Dorsolateral prefrontal cortex (tissue), 122 donors: ENCODE measurements at places on chromosomes 7 and 10.

- no peak for DNase-seq
Observed at GRCh38 chr10:89390476-89391225, 1.8 kb upstream of the IFIT1 start.

DNA sequence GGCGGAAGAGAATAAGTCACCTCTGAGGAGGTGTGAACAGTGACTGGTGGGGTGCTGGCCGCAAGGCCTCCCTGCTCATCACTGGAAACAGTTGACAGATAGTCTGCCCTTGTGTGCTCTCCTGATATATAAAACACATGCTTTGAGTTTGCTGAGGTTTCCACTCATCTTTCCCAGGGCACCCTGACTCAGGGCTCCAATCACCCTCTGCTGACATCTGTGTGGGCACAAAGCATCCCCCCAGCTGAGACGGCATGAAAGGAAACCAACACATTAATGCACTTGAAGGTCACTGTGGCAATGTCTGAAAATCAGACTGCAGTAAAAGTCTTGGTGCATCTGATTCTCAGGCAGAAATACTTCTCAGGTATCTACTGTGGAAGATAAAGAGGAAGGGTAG, 49.8 kb downstream of the EPDR1 start:
- no peak for DNase-seq

DNA sequence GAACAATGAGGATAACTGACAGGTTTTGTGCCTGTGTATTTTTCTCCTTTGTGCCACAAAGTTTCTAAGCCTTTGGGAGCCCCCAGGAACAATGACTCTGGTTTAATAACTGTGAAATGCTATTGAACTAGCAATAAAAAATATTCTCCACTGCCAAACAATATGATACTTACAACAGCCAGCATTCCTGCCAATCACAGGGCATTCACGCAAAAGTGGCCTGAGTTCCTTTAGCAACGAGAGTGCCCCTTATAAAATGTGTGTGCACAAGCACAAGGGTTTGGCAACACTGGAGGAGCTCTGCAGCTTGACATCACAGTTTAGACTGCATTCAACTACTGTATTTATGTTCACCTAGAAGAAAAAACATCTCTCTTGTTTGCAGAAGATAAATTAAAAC, 412.9 kb upstream of the NFE2L3 start:
- no peak for DNase-seq

DNA sequence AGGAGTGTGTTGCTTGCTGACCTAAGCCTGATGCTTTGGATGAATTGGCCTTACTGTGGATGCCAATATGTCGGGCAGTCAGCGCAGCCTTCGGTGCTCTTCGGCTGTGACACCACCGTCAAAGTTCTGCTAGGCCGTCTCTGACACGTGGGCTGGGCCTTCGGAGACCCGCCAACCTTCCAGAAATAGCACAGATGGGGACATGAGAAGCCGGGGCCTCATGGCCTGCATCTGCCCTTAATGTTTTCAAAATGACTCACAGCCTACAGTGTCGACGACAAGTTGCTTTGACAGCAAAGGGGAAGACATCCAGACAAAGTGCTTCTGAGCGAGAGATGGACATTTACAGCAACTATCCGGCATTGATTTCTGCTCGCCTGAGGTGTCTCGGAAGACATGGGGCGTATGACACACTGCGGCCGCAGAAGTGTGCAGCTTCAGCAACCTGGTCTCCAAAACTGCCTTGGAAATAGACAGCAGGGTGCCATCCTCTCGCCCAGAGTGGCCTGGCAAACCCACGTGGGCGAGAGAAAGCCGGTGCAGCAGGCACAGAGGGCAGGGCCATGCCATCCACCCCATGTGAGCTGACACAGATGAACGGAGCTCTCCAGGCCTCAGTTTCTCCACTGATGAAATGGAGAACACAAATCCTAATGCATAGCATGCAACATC, 94.0 kb upstream of the PPP2R2D start:
- DNase-seq: no peak

DNA sequence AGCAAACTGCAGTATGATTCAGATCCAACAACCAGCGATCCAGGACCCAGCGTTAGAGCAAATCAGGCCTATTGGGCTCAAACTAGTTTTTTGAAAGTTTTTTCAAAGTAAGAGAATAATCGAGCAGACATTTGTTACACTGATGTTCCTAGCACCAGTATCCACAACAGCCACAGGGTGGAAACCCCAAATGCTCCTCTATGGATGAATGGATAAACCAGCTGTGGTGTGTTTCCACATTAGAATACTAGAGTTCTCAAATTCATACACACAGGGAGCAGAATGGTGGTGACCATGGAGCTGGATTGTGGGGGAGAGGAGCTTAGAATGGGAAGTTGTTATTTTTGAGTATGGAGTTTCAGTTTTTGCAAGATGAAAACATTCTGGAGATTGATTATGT, 60.7 kb downstream of the PDIA4 start:
- no peak for DNase-seq
